ENCODE measurements at places on chromosomes 6 and 20. TPM values are rescaled to one million over a fixed set of nuclear protein-coding genes. Genes with fewer than 3 reads are reported as not detected.

Gene MED20
- total RNA-seq: 19.1 TPM

Gene PGC
- not detected for total RNA-seq

Gene CLPSL2
- not detected for total RNA-seq

Gene DHX35
- total RNA-seq: 8.1 TPM

Gene ACTL10
- total RNA-seq: 2.8 TPM

Gene SNPH
- 3.3 TPM for total RNA-seq

Gene KAT14
- 19.7 TPM for total RNA-seq

Gene TENT5A
- 22.0 TPM for total RNA-seq

Gene MYCT1
- total RNA-seq: 6.8 TPM

Gene ZSCAN23
- 2.1 TPM for total RNA-seq

Gene RTF2
- 68.9 TPM for total RNA-seq

Gene SYNCRIP
- total RNA-seq: 29.7 TPM

Gene CTCFL
- not detected for total RNA-seq

Gene GSTA3
- total RNA-seq: 40.1 TPM

Gene KCNB1
- total RNA-seq: 1.9 TPM

Gene RAET1G
- total RNA-seq: 7.3 TPM

Gene CST5
- total RNA-seq: 6.9 TPM

Gene SPAG4
- 15.5 TPM for total RNA-seq

Gene VNN1
- total RNA-seq: 2.0 TPM

Gene ABHD16B
- not detected for total RNA-seq

Gene PDSS2
- total RNA-seq: 24.1 TPM

Gene ARFGEF3
- 10.9 TPM for total RNA-seq

Gene SEMG1
- not detected for total RNA-seq

Gene CAP2
- 21.0 TPM for total RNA-seq

Gene PTGIS
- 7.2 TPM for total RNA-seq

Gene LY6G5C
- 1.9 TPM for total RNA-seq

Gene MAS1
- not detected for total RNA-seq

Gene C6orf52
- not detected for total RNA-seq

Gene RNF144B
- total RNA-seq: 9.6 TPM

Gene OR2H1
- total RNA-seq: not detected

Gene ZBP1
- total RNA-seq: 1.8 TPM

Gene SPATS1
- not detected for total RNA-seq

Gene DZANK1
- 2.7 TPM for total RNA-seq

Gene CST2
- 25.4 TPM for total RNA-seq

Gene ME1
- total RNA-seq: 75.3 TPM

Gene EPPIN
- not detected for total RNA-seq

Gene CCM2L
- 6.2 TPM for total RNA-seq

Gene KHDC1L
- not detected for total RNA-seq

Gene PRICKLE4
- 3.9 TPM for total RNA-seq

Gene PAX1
- total RNA-seq: not detected

Gene HSPA12B
- 9.3 TPM for total RNA-seq

Gene TXLNB
- total RNA-seq: 3.6 TPM

Gene PHF3
- 88.7 TPM for total RNA-seq
